ENCODE measurements at places on chromosomes 5 and 9.
A peak's percentile ranks its signal among the peaks of the same experiment; 100 is the strongest.

DNA sequence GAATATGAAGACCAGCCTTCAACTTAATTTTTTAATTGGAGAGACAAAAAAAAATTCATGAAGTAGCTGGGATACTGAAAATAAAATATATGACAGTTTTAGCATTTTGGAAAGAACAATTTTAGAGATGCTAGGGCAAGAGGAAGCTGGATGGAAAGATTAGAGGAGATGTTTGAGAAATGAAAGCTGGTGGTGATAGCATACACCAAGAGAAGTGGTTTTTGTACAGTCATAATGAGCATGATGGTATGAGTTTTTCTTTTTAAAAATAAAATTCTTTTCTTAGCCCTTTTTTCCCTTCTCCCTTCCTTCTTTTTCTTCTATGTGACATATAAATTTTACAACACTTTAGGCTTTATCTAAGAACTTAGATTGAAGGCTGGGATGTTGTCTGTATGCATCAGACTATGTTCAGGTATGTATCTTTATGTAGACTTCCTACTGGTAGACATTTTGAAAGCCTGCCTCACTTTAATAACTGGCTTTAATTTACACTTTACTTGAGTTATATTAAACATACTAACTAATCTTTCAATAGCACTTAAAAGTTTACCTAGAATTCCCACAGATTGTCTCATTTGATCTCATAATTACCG is 522.5 kb downstream of the TLE4 start:
- no peak for DNase-seq

GRCh38 chr9:126671381-126671831 is 57.7 kb downstream of the LMX1B start:
- no peak for DNase-seq

DNA sequence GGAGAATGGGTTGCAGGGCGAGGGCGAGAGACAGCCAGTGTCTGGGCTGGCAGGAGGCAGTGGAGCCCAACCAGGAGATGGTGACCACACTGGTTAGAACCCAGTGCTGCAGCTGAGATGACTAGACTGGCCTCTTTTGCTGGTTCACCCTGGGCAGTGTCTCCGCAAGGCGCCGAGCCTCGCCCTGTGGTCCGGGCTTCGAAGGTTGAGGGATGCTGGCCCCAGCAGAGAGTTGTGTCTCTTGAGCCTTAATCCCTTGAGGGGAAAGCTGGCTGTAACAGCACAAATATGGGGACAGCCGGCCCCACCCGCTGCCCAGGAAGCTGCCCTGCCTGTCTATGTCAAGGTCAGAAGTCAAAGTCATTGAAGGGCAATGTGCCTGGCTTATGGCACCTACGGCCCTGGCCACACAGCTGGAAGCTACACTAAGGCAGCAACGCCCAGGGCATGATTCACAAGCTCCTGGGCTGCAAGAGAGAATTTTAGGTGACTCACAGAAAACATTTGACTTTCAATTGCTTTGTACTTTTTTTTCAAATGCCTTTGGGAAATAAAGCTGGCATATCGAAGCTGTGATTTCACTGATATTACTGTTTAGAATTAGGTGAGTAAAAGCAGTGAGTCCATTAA is 33.3 kb downstream of the NKX2-5 start:
- DNase-seq, result no peak

GRCh38 chr9:82275258-82275927 is 286.8 kb downstream of the SPATA31D1 start:
- DNase-seq, result no peak

DNA sequence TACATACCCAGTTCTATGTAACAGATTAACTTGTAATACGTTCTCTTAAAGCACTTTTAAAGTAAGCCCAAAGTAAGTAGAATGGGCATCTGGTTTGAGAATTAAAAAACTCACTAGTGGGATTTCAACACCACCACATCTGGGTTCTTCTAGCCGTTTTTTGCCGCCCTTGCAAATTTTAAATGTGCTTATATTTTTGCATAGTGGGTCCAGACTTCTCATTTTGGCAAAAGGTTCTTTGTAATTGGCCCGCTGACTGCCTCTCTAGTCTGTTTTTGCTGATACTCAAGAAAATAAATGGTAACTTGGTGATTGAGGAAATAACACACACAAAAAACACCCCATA is 582 bp upstream of the FBXO4 start:
- no peak for DNase-seq

DNA sequence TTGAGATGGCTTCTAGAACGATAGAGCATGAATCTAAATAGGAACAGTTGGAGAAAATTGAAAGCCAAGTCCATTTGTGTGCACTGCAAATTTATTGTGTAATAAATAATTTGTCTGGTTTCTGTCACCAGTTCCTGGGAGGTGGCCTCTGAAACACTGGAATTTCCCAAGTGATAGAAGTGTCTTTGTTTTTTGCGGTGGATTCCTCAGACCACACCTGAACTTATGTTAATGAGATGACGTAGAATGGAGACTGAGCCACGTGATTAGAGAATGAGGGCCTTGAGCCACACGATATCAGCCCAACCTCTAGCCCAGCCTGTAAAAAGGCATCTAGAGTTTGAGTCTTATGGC is 105.1 kb downstream of the MSX2 start:
- no peak for DNase-seq

GRCh38 chr5:136128481-136128880 is 4.2 kb upstream of the SMAD5 start:
- DNase-seq, result no peak

DNA sequence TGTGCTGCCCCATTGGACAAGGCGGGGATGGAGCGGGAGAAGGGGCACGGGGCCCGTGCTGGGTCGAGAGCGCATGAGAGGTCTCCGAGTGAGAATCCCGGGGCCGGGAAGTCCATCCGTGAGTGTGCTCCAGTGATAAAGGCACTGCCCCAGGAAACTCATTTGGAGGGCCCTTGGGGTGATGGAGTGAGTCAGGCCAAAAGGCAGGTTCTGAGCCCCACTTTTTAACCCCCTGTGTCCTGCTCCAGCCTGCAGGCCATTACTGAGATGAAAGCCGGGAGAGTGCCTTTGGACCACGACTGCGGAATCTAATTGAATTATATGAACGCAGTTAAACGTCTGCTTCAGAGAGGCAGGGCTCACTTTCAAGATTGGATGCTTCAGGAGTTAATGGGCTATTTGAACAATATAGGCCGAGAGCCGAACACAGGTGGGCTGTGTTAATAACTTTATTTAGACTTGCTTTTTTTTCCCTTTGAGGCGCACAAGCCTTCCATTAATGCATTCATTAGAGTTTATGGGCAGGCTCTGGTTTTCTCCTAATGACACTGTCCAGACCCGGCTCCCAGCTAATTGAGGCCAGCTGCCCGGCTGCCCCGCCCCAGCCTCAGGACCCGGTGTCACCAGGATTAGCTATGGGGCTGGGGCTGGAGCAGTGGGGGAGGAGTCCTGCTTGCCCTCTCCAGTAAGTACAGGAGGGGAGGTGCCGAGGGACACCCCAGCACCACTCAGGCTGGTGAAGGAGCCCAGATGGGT is 79.1 kb upstream of the LMX1B start:
- DNase-seq, result no peak

DNA sequence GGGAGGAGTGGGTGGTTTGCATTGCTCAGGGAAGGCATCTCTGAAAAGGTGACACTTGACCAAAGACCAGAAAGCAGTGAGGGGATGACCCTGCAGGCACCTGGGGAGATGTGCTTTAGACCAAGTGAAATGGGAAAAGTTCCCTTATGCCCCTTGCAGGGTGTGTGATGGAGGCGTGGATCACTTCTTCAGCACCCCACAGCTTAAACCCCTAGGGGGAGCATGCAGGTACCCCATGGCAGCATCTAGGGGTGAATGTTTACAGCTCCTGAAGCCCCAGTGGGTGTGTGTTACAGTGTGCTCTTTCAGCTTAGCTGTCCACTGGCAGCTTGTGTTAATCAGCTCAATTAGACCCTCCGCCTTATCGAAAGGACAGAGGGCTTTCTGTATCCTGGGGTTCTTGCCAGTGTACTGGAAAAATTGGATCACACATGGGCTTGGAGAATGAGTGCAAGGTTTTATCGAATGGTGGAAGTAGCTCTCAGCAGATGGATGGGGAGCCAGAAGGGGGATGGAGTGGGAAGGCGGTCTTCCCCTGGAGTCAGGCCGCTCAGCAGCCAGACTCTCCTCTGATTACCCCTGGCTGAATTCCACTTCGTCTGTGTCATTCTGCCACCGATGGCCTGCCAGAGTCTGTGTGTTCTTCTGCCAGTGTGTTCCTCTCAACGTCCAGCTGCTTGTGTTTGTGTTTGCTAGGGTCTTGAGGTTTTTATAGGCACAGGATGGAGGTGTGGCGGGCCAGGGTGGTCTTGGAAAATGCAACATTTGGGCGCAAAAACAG is 6.3 kb downstream of the BHMT2 start:
- DNase-seq, result no peak

DNA sequence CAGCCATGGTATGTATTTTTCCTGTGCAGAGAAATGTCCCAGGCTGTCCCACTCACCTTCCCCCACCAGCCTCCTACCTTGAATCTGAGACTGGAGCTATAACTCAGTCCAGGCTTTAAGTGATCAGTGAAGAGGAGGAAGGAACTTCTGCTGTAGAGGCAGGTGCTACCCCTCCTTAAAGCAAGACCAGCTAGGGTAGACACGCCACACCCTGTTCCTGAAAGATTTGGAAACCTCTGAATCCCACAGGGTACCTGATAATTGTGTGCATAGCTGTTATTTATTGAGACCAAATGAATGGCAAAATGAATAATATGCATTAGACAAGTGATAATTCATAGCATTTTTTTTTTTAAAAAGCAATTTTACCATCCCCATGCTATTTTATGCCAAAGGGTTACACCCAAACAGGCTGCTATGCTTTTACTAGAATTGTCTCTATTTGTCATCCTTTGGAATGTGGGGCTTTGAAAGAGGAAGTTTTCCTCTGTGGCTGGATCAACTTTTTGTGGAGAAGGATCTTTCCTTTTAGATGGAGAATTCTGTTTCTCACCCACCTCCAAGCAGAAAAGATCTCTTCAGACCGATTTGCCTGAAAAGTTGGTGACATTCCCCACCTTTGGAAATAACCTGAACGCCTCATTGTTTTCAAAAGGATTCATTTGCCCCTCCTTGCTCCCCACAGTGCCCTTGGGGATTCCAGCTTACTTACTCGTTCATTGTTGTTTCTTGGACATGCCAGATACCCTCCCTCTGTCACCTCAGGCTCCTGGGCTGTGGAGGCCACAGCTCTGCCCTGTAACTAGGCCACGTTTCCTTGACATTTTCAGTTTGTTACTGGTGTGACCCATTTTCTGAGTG is 248.7 kb downstream of the NR3C1 start:
- no peak for DNase-seq

DNA sequence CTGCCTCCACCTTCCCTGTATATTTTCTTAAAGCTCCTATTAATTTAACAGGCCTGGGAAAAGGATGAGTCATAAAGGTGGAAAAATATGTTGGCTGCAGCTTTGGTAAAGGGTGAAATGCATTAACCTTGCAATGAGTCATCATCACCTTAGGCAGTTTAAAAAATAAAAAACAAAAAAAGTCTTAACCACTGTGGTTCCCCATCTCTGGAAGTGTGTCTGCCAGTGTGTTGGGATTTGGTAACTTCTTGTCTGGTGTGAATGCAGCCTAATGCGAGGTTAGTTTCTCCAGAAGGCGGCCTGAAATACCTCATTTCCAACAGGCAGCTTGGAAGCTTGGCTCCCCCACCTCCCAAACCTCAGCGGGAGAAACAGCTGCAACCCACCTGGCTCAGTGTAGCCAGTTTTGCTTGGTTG is 265.3 kb upstream of the GAS1 start:
- no peak for DNase-seq

DNA sequence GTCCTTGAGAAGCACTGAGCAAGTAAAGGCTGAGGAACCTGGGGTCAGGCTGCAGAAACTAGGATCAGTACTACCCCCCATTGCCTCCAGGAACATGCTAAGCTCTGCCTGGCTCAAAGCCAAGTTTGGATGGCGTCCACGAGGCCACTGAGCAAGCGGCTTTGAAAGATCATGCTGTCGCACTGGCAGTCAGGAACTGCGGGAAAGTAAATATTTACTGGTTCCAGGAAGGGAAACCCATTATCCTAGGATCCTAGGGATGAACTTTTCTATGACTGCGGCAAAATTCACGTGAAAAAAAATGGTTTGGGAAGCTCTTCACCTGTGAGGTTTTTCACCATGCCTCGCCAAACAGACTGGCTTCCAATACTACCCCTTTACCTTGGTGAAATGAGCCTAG is 75.3 kb upstream of the PJA2 start:
- no peak for DNase-seq

DNA sequence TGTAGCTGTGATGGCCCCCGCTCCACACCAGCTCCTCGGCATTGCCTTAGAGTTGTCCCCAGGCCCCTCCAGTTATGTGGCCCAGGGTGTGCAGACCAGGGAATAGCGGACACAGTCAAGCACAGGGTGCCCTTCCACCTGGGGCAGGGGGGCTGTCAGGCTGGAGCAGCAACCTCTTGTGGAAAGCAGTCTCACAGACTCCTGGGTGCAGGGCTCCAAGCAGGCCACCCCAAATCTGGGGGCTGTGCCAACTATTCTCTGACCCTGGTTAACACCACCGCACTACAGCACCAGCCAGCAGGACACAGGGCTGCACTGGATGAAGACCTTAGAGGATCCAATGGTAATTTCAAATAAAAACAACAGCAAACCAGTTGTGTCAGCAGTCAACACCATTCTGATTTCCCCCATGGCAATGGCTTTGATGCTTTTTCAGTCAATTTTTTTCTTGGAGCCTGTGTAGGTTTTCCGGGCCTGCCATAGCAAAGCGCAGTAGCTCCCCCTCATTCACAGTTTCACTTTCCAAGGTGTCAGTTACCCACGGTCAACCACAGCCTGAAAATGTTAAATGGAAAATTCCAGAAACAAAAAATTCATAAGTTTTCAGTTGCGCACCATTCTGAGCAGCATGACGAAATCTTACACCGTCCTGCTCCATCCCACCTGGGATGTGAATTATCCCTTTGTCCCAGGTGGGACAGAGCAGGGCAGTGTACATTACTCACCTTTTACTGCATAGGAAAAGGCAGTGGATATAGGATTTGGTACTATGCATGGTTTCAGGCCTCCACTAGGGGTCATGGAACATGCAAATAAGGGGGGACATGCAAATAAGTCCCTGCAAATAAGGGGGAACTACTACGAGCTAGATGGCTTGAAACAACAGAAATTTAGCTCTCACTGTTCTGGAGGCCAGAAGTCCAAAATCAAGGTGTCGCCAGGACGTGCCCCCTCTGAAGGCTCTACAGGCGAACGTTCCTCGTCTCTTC is 49.0 kb downstream of the C5orf15 start:
- no peak for DNase-seq

GRCh38 chr9:133490201-133490681 is 11.3 kb upstream of the SLC2A6 start:
- DNase-seq, result no peak

- no peak for DNase-seq
These were observed 41.1 kb upstream of the ERCC6L2 start for GRCh38 chr9:95834281-95834907.

DNA sequence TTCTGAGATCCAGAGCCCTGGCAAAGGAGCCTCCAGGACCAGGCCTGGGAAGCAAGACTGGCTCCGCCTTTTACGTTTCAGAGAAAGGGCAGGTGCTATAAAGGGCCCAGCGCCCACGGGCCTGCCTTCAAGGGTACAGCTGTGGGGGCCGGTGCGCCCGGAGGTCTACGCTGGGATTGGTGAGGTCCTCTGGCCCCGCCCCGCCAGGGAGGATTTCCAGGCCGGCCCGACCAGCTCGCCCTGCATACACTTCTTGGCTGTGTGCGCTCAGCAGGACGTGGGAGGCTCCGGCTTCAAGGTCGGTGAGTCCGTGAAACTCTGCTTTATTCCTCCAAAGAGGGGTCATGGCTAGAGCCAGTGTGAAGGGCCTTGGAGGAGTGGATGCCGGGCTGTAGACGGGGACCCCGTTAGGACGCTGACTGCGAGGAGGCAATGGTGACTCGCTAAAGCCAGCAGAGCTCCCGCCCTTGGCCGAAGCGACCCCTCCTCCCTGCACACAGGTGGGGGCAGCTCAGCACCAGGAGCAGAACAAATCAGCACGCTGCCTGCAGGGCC is at the start of gene CKMT2:
CKMT2 (plus strand) TSS at position 243 of the 555 bp plus-strand sequence. CDS start 17,811 bp downstream, outside the sequence.
- DNase-seq, result peak; percentile 42

All from neural crest cell (in vitro differentiated cells).